Nephron progenitor cell (in vitro differentiated cells): ENCODE measurements at places on chromosomes 3 and 15.

GRCh38 chr3:23723930-23724329, 81.8 kb upstream of the UBE2E1 start:
- no peak for DNase-seq

GRCh38 chr3:152043620-152044019, 170.2 kb downstream of the SUCNR1 start:
- no peak for DNase-seq

DNA sequence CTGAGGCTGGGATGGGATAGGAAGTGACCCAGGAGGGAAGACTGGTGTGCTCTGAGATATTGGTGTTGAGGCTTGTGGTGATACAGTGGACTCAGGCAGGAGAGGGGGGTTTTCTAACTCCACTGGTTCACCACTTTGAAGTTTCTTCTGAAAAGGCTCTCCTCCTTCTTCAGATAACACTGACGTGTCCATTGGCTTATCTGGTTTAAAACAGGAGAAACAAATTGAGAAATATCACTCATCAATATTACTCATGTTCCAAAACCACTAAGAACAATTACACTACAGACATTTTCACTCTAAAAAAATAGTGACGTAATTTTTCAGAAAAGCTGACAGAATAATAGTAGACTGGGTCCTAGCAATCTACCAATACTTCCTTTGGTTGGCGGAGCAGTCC, 23.1 kb downstream of the TP53BP1 start:
- no peak for DNase-seq

DNA sequence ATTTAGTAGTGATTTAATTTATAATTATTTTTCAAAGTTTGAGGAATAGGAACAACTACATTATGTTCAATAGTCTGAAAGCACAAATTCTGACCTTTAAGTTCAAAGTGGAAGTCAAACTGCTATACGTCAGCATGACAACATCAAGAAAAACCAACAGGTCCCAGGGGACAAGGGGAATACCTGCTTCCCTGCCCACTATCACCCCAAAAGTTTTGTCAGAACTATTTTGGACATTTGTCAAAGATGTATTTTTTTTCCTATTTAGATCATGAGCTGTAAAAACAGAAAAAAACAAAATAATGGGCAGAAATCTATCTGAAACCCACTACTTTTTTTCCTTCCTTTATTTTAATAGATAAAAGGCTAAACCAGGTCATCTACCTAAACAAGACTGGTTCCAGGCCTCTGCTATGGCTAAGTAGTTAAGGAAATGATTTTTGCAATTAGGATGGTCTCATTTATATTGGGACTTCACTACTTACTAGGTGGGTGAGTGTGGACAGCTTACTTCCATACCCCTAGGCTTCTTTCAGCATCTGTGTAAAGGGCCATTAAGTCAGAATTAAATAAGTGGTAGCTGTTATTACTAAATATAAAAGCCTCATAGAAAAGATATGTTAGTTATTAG, 746.3 kb downstream of the FHIT start:
- no peak for DNase-seq

DNA sequence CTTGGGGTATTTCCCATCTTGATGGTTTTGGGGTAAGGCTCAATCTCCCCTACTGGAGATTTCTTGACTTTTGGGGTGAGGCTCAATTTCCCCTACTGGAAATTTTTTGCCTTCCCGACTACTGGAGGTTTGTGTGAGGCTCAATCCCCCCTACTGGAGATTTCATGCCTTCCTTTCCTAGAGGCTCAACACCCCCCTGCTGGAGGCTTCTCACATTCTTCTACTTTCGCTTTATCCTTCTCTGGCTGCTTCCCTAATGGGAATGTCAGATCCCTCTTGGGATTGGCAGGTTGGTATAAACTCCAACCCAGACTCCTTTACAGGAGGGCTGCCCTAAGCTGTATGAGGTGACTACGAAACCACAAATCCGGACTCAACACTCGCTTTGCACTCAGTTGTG, 49.2 kb downstream of the KATNBL1 start:
- no peak for DNase-seq

- DNase-seq = no peak
Measured at GRCh38 chr15:69940441-69941300, 157.0 kb downstream of the TLE3 start.

DNA sequence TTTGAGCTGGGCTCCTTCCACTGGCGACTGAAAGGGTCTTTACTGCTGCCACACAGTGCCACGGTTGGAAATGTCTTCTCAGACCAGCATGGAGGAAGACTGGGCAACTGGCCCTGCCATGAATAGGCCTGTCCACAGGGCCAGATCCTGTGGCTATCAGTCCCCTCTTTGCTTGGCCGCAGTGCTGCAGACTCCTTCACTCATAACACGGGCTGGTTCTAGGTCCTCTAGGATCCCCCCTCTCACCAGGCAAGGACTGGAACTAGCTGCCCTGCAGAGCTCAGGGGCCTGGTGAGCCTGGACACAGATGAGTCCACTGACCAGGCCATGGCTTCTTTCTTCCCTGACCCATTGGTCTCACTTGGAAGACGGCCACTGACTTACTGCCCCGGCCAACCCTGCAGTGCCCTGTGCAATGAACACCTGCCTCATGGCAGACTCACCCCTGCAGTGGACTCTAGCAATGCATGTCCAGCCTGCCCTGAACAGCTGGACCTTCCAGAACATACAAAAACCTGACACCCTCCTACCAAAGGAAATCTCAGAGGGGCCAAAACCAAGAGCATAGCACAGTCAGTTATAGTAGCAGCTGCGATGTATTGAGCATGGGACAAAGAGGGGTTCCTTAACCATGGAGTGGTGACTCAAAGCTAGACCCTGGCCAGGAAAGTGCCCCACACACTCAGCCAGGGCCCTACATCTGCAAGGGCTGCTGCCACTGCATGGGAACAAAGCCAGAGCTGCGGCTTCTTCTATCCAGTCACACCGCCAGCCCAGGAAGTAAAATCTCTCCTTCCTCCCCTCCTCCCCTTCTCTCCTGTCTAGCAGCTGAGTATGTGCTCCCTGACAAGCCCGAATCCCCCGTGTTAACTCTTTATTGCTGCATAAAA, 72.1 kb upstream of the ITGA11 start:
- DNase-seq = no peak

DNA sequence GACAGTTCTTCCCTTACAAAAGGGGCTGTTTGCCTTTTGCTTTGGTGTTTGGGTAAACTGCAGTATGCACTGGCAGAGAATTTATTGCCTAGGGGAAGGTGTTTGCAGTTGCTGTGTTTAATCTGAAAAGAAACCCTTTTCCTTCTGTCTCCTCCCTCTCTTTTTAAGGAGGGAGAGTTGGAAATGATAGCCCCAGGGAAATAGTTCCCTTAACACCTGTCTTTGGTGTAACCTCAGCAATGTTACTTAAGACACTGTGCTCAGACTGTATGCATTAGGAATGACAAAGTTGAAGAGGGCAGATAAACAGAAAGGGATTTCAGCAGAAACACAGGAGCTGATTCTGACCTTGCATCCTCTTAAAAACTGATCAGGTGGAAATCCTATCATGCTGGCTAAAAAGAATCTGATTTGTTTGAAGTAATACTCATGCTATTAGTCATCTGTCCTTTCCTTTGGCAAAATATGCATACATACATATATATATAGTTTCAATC, 125.4 kb downstream of the TP63 start:
- no peak for DNase-seq

- no peak for DNase-seq
Measured at GRCh38 chr3:158313338-158313927, 203.5 kb downstream of the RSRC1 start.

- no peak for DNase-seq
Measured at GRCh38 chr3:195802795-195803194, 8.9 kb downstream of the MUC4 start.

GRCh38 chr3:13748276-13748879, 131.5 kb downstream of the WNT7A start:
- no peak for DNase-seq

DNA sequence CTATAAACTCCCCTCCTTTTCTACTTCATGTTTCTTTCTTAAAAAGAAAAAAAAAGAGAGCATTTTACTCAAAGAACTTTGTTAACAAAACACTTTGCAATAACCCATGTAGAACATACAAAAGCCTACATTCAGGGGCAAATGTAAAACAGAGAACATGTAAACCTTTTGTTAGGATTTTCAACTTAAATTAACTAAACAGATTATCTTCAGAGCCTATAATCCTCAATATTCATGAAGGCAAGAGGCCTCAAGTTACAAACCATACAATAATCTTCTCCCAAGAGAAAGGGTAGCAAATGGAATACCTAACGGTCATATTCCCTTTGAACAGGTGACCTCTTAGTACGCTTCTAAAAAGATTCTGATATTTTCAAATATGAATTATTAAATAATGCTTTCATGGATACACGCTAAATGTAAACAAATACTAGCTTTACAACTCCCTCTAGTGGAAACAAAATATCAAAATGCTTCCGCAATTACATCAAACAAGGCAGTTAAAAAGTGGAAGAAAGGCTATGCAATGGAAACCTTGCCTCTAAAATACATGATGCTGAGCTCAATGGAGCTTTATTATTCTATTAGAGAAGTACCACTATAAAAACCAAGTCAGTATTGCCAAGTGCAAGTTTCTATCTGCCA, 9.9 kb downstream of the CEP152 start:
- DNase-seq = no peak

DNA sequence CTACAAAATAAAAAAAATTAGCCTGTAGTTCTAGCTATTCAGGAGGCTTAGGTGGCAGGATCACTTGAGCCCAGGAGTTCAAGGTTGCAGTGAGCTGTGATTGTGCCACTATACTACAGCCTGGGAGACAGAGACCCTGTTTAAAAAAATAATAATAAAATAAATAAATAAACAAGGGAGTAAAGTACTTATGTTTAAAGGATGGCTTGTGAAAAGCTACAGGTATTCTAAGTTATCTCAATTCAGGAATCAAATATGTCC, 74.2 kb downstream of the ANKRD28 start:
- no peak for DNase-seq

DNA sequence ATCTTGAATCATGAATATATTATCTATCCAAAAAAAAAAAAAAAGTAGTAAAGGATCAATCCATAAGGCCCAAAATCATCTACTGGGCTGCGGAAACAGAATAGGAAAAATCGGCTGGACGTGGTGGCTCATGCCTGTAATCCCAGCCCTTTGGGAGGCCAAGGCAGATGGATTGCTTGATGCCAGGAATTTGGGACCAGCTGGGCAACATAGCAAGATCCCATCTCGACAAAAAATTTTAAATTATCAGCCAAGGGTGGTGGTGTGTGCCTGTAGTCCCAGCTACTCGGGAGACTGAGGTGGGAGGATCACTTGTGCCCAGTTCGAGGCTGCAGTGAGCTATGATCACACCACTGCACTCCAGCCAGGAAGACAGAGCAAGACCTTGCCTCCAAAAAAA, 6.1 kb upstream of the DVL3 start:
- DNase-seq = no peak

DNA sequence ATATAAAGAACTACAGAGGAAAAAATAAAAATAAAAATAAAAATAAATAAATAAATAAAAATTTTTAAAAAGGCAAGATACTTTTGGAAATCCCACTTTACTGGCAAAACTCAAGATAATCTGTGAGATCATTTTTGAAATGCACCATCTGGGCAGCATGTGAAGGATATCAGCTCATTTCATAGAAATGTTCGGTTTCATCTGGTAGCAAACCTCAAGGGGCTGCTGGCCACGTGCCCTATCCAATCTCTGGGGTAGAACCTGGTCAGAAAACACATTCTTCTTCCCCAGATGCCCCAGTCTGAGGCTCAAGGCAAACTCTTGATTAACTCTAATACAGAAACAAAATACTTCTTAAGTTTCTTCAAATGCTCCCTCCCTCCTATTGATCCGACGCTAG, 166.0 kb downstream of the FMN1 start:
- DNase-seq = no peak

DNA sequence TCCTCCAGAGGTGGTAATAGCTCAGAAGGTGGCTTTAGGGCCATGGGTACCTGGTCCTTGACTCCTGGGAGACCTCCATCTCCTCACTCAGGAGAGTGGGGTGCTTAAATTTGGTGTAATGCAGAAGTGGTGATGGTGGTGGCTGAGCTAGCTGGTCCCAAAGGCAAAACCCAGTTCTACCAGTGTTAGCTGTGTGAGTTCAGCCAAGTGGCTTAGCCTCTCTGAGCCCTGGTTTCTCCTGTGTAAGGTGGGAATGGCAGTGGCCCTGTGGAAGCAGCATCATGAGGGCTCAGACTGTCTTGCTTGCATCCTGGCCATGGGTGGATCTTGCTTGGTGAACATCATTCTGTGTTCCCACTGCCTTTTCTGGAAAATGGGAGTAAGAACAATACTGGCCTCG, 9.4 kb downstream of the SEMA3F start:
- no peak for DNase-seq

DNA sequence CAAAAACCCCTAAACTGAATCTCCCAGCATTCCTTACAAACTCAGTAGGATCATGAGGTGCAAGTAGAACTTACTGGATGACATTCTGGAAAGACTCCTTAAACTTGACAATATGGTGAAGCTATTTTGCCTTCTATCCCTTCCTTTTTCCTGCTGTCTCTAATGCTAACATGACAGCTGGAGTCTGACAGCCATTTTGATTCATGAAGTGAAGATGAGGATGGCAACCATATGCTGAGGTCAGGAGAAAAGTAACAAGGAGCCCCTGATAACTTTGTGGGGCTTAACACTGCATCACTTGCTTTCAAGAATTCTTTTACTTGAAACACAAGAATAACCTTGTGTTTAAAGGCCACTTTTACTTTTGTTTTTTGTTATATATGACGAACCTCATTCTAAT, 15.0 kb upstream of the NEK10 start:
- no peak for DNase-seq

GRCh38 chr3:177475356-177475665, 278.0 kb upstream of the TBL1XR1 start:
- DNase-seq = no peak

DNA sequence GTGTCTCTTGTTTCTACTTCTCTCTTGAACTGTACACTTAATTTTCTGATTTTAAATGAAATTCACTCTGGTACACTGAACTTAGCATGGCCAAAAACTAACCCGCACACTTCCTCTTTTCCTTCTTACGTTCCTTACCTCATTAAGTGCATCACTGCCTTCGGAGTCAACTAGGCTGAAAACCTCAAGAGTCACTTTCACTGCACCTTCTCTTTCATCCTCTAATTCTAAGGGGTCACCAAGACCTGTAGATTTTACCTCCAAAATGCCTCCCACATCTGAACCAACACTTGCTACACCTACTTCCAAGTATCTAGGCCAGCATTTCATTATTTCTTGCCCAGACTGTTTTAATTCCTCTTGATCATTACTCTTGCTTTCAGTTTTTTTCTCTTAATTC, 6.6 kb downstream of the CBLB start:
- no peak for DNase-seq

- DNase-seq = no peak
Measured at GRCh38 chr15:41872166-41872747, 21.6 kb downstream of the SPTBN5 start.

DNA sequence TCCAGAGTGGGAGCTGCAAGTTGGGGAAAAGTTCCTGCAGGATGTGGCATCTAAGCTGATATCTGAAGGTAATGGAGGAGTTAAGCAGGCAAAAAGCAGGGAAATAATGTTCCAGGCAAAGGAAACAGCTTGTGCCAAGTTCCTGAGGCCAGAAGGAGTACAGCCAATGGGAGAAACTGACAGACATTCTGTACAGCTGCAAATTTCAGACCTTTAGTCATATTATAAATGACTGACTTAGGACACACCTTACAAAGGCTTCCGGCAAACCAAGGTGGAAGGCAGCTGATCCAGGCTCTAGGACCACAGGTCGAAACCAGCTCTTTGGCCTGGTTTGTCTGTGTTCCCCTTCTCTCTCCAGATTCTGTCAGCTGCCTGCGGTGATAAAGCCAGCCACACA, 9.3 kb downstream of the WWTR1 start:
- DNase-seq = no peak
